ENCODE measurements at places on chromosomes 16 and 17.

- no peak for DNase-seq
These were observed 13.2 kb downstream of the NOB1 start for GRCh38 chr16:69741519-69741918.

DNA sequence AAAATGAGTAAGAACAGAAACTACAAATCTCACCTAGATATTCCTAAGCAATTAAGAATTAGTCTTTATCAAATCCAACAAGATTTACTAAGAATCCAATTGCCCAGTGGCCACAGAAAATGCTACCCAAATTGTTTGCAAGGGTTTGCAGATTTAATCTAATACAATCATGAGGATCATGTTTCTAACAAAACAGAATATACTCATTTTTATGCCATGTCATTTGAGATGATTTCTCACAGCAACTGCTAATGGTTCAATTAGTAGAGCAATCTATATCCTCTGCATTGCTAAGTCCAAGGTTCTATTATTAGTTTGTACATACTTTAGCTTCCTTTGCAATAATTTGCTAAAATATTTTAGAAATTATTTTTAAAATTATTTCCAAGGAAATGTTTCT is 41.2 kb downstream of the HELZ start:
- no peak for DNase-seq

- DNase-seq: no peak
These were observed 425.3 kb downstream of the CA10 start for GRCh38 chr17:51733166-51733565.

- DNase-seq: no peak
These were observed 11.0 kb downstream of the EFTUD2 start for GRCh38 chr17:44887971-44888954.

DNA sequence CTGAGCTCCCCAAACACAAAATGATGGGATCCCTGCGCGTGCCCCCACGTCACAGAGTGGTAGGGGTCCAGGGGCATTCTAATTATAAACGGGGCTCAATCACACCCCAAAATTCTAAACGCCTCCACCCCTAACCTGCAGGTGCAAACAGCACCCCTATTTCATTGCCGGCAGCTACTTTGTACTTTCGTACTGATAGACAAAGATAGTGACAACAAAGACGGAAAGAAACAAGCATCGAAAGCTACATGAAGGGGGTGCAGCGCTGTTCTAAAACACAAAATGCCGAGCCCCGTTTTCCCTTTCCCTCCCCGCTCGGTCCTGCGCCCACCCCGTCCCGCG is 13.9 kb downstream of the MIS12 start:
- peak; percentile 7 for DNase-seq

DNA sequence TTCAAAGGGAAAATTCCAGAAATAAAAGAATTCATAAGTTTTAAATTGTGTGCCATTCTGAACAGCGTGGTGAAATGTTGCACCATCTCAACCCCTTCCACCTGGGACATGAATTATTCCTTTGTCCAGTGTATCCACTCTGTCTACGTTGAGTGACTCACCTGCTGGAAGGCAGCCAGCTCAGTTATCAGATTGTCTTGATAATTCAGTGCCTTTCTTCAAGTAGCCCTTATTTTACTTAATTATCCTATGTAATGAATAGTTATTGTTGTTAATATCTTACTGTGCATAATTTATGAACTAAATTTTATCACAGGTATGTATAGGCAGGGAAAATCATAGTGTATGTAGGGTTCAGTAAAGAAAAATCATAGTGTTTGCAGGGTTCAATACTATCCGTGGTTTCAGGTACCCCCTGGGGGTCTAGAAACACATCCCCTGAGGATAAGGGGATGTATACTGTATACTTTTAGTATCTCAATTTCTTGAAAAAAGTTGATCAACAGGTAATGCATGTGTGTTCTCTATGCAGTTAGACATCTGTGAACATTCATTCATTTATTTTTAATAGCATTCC is 7.7 kb upstream of the PCTP start:
- DNase-seq: no peak

GRCh38 chr16:27508476-27508875 is 41.2 kb downstream of the GTF3C1 start:
- no peak for DNase-seq

DNA sequence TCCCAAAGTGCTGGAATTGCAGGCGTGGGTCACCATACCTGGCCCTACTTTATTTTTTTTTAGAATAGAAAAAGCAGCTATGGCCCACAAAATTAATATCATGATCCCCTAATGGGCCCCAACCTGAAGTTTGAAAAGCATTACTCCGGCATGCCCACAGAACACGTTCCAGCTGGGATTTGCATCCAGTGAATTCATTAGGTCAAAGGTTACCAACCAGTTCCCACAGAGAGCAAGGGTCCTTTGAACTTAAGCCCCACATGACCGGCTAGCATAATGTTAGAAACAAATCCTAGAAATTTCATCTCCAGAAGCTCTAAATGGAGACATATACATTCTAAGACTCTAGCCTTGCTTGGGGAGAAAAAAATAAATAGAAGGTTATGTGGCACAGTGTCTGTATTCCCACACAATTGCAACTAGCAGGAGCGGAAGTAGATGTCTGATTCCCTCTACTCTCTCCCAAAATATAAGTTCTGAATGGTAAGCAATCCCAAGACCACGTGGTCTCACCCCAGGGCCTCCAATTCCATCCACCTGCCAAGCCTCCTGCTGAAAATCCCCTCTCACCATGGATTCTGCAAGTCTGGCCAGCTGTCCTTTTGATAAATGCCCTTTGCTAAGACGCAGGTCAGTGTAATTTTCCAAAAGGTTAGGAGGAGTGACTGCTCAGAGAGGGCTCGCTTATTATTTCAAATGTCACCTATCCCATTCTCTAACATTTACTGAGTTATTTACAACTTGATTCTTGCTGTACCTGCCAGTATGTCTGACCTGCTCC is 395.8 kb downstream of the NPIPA8 start:
- DNase-seq: no peak

DNA sequence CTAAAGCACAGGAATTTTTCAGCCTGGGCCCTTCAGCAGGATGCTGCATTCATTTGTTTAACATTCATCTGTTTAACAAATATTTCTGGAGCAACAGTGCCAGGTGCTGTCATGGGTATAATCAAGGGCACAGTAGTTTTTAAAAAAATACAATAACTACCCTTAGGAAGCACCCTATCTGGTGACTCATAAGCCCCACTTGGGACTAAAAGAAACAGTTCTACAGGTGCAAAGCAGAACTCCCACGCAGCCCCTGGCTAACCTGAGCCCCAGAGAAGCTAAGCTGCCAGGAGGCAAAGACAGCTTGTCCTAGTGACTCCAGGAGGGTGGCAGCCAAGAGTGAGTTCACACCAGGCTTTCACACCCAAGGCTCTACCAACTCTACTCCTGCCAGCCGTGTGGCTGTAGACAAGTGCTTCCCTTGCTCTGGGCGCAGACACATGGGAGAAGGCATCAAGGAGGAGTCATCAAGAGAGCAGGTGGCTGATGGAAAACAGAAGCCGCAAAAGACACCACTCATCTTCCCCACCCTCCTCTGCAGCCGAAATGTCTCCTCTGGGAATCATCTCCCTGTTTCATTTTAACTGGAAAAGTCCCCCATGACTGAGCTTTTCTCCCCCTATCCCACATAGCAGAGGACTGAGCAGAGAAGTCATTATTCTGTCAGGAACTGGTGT is 14.4 kb downstream of the CUEDC1 start:
- peak; percentile 74 for DNase-seq

DNA sequence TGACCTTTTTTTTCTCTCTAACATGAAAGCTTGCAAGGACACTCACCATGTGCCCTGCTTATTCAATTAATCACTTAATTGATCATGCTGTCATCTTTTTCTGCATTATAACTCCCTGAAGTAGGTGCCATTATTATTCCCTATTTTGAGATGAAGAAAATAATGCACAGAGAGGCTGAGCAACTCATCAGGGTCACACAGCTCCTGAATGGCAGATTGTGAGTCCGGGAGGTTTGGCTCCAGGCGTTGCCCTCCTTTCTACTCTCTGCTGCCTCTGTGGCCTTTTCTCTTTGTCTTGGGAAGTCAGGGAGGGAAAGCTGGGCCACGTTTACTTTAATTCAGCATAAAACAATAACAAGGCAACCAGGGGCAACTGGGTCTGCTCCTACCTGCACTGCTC is 17.2 kb upstream of the N4BP1 start:
- DNase-seq: no peak

DNA sequence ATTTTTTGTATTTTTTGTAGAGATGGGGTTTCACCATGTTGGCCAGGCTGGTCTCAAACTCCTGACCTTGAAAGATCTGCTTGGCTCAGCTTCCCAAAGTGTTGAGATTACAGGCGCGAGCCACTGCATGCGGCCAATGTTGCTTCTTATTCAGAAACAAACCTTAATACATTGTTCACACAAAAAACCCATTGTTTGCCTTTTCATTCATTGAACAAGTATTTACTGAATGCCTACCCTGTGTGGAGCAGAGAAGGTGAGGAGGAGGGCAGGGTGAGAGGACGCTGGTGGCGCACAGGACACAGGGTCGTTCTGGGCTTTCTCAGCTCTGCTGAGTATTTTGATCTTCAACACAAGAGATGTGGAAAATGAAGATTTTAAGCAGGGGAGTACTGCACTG is 8.0 kb upstream of the KRT23 start:
- peak; percentile 3 for DNase-seq

DNA sequence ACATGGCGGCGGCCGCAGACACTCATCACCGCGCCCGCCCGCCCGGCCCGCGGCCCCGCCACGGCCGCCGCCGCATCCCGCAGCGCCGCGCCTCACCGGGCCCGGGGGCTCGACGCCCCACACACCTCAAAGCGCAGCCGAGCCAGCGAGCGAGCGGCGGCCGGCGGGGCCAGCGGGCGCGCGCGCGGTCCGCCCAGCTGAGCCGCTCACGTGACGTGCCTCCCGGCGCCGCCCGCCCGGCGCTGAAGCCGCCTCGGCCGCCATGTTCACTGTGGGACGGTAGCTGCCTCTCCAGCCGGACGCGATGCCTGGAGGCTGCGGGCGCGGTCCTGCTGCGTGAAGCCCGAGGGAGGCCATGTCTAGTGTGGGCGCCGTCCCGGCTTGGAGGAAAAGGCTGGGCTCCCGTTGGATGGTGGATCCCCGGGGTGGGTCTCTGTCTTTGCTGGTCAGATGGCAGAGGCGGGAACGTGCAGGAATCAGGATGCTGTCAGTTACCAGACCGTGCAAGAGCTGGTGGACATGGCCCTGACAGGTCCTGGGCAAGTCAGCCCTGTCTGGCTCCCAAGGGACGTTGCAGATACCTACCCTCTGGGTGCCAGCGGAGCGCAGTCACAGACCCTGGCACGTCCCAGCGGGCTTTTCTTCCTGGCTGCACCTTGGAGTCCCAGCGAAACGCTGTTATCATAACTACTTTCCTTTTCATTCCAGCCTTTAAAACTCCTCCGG is at the start of gene USP31:
Gene USP31, minus strand, starts transcription at position 186 of the 726 bp plus-strand sequence. Its CDS starts 182 bp downstream, at position 4.
- peak; percentile 93 for DNase-seq

DNA sequence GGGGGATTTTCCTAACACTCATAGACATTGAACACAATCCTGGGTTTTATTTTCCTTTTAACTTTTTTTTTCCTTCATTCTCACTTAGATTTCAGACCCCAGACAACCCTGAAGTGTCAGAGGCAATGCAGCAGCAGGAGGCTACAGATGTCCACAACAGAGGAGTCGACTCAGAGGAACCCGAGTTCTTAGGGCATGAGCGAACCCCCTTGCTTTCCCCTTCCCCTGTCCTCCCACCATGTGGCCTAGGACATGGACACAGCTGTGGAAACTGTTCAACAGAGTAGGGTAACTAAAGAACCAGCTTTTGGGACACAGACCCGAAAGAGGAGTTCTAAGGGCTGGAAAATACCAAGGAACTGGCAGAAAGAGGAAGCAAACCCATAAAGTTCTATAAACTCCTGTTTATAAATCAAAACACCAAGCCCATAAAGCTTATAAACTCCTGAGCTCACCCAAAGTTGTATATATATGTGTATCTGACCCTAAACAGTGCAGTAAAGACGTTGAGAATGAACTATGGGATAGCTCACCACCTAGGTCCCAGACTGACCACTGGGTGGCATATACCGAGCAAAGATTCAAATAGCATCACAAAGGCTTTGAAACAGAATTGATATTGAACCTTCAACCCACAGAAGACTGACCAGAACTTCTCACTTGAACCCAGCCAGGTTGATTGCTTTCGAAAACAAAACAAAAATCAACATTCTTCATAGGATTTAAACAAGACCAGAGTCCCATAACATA is 33.9 kb downstream of the CMTM4 start:
- DNase-seq: peak; percentile 74

DNA sequence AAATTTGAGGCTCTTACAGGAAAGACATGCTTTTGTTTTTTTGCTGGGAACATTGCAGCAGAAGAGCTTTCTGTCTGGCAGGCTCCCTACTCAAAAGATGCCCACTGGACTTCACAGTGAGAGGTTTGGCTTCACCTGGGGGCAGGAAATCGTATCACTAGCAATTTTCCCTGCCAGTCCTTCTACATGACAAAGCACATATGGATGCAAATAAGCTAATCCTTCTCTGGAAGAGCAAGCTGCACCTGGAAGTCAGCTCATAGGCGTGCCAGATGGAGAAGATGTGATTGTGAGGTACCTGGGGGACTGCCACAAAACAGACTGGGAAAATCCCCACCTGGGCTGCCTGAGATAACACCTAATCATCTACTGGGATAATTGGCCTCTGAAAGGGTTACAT is 195.0 kb upstream of the CPHXL start:
- DNase-seq: no peak

- no peak for DNase-seq
These were observed 16.6 kb upstream of the CES1 start for GRCh38 chr16:55849536-55849935.

GRCh38 chr17:59829217-59830006 is 63.3 kb downstream of the TUBD1 start:
- no peak for DNase-seq
